ENCODE measurements at places on chromosomes 6 and 20. TPM values are rescaled to one million over a fixed set of nuclear protein-coding genes. Genes with fewer than 3 reads are reported as not detected.

DNA sequence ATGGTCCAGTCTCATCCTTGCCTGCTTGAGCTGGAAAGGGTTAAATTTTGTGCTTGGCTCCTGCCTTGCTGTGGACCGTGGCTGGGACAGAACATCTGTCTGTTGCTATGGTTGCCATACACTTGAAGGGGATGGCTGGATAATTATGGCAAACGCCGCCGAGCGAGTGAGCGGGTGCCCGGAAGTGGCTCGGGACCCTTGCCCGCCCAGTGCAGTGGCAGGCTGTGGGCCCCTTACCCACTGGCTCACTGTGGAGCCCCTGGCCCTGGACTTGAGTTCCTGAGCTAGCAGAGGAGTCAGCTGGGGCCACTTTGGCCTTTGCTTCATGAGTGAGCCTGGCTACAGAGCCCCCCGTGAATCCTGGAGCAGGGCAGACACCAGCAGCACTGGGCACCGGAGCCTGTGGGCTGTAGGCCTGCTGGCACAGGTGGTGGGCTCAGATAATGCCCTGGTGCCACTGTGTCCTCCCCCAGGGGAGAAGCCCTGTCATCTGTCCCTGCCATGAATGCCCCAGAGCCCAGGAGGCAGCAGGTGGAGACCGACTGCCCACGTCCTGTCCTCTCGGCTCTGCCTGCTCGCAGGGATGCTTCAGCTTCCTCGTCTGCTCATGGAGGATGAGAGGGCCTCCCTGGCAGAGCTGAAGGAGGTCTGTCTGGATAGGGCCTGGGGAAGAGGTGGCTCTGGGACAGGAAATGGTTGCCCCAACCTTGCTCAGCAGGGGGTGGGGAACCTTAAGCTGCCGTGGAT lies 25.5 kb upstream of the NOL4L start:
- H3K36me3 ChIP-seq: no peaks in the 10 kb centered on the region
- H3K27me3 ChIP-seq: peaks cover 9% of the 10 kb centered on the region
- no peaks in the 10 kb centered on the region for H3K4me1 ChIP-seq
- no peak for DNase-seq
- no peak overlapping the region for H3K4me3 ChIP-seq
- H3K27ac ChIP-seq: no peak overlapping the region

DNA sequence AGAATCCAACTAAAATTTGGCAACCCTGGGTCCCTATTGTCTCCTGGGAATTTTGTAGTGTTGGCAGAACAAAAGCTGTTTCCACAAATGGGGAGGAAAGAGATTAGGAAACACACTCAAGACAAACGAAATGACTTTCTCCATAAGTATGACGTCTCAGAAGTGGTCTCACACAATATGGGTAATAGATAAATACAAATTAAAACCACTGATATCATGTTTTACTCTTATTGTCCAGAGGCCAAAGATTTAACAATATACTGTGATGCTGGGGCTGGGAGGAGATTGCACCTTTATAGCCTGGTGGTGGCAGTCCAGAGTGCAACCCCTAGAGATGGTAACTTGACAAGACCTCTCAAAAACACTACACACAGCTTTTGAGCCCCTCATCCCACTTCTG lies 18.6 kb downstream of the FKBP1A start:
- peak overlapping the region; percentile 83 for H3K27ac ChIP-seq
- H3K4me1 ChIP-seq: peaks cover 95% of the 10 kb centered on the region
- no peak overlapping the region for H3K4me3 ChIP-seq
- H3K27me3 ChIP-seq: no peaks in the 10 kb centered on the region
- peak; percentile 69 for DNase-seq

GRCh38 chr6:117345292-117345610 lies 79.9 kb downstream of the VGLL2 start:
- H3K27ac ChIP-seq: no peak overlapping the region
- H3K27me3 ChIP-seq: peaks cover 5% of the 10 kb centered on the region
- H3K4me1 ChIP-seq: no peaks in the 10 kb centered on the region
- H3K36me3 ChIP-seq: no peaks in the 10 kb centered on the region
- no peak for DNase-seq
- no peak overlapping the region for H3K4me3 ChIP-seq

DNA sequence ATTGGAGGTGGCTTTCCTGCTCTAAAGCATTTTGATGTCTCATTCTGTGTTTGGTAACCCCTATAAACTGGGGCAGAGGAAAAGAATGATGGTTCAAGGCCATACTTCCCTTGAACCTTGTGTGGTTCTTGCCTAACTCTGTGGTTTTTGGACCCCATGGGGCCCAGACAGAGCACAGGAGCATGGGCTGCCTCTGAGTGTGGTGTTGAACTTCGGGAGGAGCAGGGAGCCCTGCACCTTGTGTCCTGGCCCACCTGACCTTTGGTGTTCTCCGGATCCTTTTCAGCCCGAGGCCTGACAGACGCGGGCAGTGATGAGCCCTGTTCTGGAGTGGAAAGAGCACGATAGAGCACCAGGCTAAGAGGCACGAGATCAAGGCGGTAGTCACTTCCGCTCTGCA lies 18.8 kb downstream of the TMEM74B start:
- H3K27me3 ChIP-seq: no peaks in the 10 kb centered on the region
- H3K27ac ChIP-seq: no peak overlapping the region
- no peak overlapping the region for H3K4me3 ChIP-seq
- peaks cover 17% of the 10 kb centered on the region for H3K4me1 ChIP-seq

DNA sequence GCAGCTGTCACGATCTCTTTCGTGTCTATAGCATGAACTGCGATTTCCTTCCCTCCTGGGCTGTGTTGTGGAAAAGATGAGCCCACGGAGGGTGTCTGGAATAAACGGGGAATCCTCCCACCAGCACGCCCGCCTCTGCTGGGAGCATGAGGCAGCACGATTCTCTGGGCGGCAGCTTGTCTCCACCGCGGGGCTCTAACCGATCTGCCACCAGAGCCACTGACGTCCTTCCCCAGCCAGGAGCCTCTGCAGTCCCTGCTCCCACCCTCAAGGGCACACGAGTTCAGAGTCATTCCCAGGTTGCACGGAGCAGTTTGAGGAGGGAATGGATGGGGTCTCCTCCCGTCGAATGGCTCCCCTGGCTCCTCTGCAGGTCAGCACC lies 197.6 kb downstream of the DLL1 start:
- H3K36me3 ChIP-seq: no peaks in the 10 kb centered on the region
- no peak overlapping the region for H3K27ac ChIP-seq
- no peaks in the 10 kb centered on the region for H3K27me3 ChIP-seq
- no peak overlapping the region for H3K4me3 ChIP-seq

DNA sequence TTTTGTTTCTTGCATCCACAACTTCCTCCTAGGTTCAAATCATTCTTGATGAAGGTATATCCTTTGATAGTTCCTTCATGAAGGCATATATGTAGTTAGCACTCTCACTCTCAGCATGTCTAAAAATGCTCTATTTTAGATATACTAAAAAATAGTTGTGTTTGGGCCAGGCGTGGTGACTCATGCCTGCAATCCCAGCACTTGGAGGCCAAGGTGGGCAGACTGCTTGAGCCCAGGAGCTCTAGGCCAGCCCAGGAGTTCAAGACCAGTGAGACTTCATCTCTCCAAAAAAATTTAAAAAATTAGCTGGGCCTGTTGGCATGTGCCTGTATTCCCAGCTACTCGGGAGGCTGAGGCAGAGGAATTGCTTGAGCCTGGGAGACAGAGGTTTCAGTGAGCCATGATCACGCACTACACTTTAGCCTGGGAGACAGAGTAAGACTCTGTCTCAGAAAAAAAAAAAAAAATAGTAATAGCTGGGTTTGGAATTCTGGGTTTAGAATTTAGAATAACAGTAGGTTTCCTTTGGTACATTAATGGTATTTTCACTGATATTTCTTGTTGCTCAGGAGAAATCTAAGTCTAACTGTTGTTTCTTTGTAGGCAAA lies 7.0 kb downstream of the SERAC1 start:
- DNase-seq: no peak
- H3K4me1 ChIP-seq: no peaks in the 10 kb centered on the region
- no peaks in the 10 kb centered on the region for H3K27me3 ChIP-seq
- H3K4me3 ChIP-seq: no peak overlapping the region

GRCh38 chr20:48283470-48284110 lies 498.3 kb upstream of the SULF2 start:
- H3K4me3 ChIP-seq: no peak overlapping the region
- peak; percentile 99 for DNase-seq
- H3K27ac ChIP-seq: peak overlapping the region; percentile 68
- H3K36me3 ChIP-seq: no peaks in the 10 kb centered on the region
- H3K27me3 ChIP-seq: no peaks in the 10 kb centered on the region

DNA sequence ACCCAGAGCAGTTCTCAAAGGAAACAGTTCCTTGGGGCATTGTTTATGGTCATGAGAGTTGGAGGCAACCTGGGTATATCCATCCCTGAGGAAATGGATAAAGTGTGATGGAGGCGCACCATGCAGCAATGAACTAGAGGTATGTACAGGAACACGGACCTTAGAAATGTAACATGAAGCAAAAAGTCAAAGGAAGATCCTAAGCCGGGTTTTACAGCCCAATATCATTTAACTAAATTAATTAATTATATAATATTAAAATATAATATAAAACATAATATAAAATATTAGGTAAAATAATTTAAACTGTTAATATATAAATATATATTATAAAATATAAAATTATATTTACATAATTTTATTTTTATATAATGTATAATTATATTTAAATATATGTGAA lies 44.1 kb upstream of the RNF8 start:
- H3K4me1 ChIP-seq: no peaks in the 10 kb centered on the region
- DNase-seq: no peak
- no peaks in the 10 kb centered on the region for H3K27me3 ChIP-seq
- H3K27ac ChIP-seq: no peak overlapping the region

DNA sequence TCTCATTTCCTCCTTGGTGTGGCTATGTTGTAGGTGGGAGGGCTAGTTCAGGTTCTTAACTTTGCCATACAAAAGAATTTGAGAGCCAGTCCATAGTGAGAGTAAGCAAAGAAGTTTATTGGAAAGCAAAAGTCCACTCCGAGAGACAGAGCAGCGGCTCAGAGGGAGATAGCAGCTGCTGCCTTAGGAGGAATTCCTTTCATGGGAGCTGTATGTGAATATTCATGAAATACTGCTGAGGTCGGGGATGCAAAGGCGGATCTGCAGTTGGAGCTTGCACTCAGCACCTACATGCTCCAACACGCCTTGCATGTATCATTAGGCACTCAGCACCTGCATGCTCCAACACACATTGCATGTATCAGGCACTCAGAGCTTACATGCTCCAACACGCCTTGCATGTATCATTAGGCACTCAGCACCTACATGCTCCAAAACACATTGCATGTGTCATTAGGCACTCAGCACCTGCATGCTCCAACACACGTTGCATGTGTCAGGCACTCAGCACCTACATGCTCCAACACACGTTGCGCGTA lies 54.9 kb downstream of the CDH4 start:
- H3K27me3 ChIP-seq: no peaks in the 10 kb centered on the region
- no peaks in the 10 kb centered on the region for H3K4me1 ChIP-seq
- no peak overlapping the region for H3K27ac ChIP-seq
- no peak for DNase-seq
- H3K4me3 ChIP-seq: no peak overlapping the region
- H3K36me3 ChIP-seq: no peaks in the 10 kb centered on the region

- H3K4me3 ChIP-seq: no peak overlapping the region
- H3K27me3 ChIP-seq: no peaks in the 10 kb centered on the region
- no peak overlapping the region for H3K27ac ChIP-seq
- DNase-seq: no peak
Observed at GRCh38 chr6:104531646-104532045, 328.1 kb downstream of the HACE1 start.

- peaks cover 21% of the 10 kb centered on the region for H3K4me1 ChIP-seq
- H3K36me3 ChIP-seq: no peaks in the 10 kb centered on the region
- no peak overlapping the region for H3K4me3 ChIP-seq
- no peaks in the 10 kb centered on the region for H3K27me3 ChIP-seq
- H3K27ac ChIP-seq: peak overlapping the region; percentile 51
- no peak for DNase-seq
Observed at GRCh38 chr6:42315259-42315990, 97.8 kb upstream of the MRPS10 start.

DNA sequence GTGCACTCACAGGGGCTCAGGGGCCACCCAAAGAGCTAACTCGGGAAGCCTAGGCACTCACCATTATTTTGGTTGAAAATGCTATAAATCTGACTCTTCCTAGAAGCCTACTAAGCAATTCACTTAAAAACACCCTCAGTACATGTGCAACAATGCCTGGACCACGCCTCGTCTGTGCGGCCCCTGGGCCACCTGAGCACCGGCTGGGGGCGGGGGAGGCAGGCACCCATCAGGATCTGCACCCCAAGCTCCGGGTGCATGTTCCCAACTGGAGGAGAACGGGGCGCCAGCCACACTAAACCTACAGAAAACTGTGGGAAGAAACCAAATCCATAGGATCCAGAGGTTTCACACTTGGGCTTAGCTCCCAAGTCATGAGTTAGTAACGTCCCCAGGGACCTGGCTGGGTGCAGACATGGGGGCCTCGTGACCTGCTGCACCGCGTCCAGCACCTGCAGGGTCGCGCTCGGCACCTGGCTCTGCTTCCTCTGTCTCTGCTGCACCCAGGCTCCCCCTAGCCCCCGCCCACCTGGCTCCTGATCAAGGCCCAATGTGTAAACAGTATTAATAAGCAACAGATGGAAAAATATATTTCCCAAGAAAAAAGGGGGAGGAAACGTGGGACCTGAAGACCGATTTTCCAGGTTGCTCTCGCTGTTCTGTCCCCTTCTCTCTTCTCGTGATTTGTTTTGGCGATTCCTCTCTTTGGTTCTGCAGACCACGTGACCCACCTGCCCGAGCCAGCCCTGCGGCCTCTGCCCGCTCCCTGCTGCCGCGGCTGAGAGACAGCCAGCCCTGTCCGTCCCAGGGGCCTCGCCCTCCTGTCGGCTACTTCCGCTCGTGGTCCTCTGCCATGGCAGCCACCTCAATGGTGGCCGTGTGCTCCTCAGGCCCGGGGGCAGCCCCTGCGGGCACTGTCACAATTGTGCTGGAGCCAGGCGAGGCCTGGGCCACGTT lies 15.5 kb upstream of the HELZ2 start:
- no peak overlapping the region for H3K4me3 ChIP-seq
- no peak for DNase-seq
- no peak overlapping the region for H3K27ac ChIP-seq
- no peaks in the 10 kb centered on the region for H3K27me3 ChIP-seq

The BAK1 gene
- total RNA-seq: 25.4 TPM

The PLEKHG1 gene
- total RNA-seq: 49.7 TPM

The PPP1R3D gene
- 4.9 TPM for total RNA-seq

The TFAP2C gene
- total RNA-seq: not detected

The ENTPD6 gene
- total RNA-seq: 51.2 TPM

The ARMH2 gene
- not detected for total RNA-seq

The VIP gene
- 1.2 TPM for total RNA-seq
